ENCODE measurements at places on chromosomes 5 and 9.

DNA sequence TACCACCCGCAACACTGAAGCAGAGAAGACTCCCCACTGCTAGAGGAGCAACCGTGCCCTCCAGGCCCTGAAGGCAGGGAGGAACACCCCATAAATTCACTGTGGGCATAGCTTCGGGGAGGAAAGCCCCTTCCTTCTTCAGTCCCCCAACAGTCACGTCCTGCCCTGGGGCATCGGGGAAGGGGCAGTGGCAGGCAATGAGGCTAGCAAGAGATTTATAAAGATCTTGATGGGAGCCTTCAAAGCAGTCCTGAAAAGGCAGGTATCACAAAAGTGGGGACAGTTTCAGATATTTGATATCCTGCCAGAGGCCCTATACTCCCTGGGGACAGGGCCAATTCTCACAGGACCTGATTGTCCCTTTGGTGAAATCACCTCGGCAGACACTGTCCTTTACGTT lies 16.9 kb upstream of the TRIM14 start:
- no peak for DNase-seq

DNA sequence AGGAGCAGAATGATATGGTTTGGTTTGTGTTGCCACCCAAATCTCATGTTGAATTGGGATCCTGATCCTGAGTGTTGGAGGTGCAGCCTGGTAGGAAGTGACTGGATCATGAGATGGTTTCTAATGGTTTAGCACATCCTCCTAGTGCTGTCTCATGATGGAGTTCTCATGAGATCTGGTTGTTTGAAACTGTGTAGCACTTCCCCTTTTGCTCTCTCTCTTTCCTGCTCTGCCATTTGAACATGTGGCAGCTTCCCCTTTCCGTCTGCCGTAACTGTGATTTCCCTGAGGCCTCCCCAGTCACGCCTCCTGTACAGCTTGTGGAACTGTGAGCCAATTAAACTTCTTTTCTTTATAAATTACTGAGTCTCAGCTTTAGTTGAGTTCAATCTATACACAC lies 756.8 kb upstream of the CDH6 start:
- no peak for DNase-seq

DNA sequence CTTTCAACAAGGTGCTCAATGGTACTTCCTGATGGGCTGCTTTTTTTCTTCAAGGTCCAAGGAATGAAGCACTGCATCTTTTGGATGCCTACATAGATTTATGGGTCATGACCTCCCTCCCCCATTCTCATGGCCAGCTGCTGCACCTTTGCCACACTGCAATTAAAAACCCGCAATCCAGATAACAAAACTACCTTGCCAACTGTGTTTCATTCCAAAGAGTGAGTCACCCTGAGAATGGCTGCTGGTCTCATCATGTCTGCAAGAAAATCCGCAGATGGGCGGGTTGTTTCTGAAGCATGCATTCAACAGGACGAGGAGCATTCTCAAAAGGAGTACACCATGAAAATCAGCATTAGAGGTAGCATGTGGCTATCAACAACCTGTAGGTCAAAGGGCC lies 139.8 kb downstream of the ELAVL2 start:
- no peak for DNase-seq

DNA sequence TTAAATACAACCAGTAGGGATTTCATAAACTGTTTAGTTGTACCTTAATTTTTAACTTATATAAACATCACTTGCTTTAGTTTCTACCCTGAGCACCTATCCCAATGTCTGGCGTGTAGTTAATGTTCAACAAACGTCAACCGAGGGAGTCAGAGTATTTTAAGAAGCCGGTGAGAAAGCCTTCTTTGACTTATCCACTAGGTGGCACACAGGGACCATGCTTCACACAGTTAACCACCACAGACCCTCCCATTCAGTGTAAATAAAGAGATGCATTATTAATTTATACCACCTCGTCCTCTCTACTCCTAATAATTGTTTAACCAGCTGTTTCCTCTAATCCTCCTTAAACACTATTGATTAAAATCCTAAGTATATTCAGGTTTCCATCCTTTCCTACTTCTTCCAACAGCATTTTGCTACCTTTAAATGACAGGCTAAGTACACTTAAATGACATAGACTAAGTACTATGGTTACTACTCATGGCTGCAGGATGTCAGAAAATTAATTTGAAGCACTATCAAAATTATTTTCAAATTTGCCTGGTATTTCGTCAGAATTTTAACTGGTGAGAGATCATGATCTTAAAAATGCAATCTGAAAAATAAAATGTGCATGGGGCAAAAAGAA lies 2.3 kb downstream of the HAPLN1 start:
- no peak for DNase-seq

DNA sequence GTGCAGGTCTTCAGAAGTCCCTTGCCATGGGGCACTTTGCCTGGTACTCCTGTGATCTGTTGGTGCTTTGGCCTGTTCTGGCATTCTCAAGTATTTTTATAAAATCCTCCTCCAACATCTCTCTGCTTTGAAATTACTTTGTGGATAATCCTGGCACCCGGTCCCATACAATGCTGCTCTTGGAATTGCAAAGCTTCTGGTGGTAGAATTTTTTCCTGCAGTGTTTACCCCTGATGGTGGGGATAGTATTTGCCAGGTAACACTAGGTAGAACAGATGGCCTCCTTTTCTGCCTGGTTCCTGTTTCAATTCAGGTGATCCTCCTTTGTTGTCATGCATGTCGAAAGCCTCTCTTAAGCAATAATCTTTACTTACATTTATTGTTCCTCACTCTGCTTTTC lies 109.8 kb upstream of the ATP10B start:
- no peak for DNase-seq

GRCh38 chr5:113205807-113206206 lies 229.0 kb downstream of the TSSK1B start:
- no peak for DNase-seq

- DNase-seq = no peak
Observed at GRCh38 chr9:87714819-87715218, 11.1 kb upstream of the CTSL start.

DNA sequence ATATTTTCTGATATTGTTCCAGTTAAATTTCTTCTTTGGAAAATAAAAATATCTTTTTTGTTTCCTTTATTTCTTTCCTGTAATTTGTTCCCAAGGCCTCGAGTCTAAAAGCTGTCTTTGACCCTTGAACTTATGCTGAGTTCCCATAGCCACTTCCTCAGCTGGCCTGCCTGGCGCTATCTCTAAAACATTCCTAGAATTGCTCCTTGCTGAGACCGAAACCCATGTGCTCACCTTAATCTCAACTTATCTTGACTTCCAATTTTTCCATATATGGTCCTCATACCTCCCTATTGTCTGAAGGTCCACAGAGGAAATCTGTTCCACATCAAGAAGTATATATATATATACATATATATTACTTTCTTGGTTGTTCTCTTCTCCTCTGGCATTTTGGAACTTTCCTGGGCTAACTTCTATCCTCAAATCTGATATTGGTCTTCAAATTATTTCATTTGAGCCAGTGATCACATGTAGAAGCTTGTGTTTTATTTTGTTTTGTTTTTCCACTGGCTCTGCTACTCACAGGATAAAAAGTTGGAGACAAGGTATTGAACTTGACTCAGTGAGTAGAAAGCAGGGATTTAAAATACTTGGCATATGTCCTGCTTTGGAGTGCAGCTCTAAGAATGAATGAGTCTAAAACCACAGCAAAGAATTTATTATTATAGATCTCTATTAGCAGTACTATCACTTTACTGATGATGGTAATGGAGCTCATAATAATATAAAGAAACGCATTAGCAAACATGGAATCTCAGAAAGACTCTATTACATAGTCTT lies 45.2 kb downstream of the ENC1 start:
- no peak for DNase-seq

- no peak for DNase-seq
Observed at GRCh38 chr5:88761939-88762338, 121.0 kb downstream of the MEF2C start.

GRCh38 chr9:104209387-104209786 lies 115.3 kb downstream of the SMC2 start:
- no peak for DNase-seq

- no peak for DNase-seq
Observed at GRCh38 chr9:127390248-127390545, 6.8 kb upstream of the SLC2A8 start.

- no peak for DNase-seq
Observed at GRCh38 chr5:140073296-140073695, 30.2 kb upstream of the NRG2 start.

DNA sequence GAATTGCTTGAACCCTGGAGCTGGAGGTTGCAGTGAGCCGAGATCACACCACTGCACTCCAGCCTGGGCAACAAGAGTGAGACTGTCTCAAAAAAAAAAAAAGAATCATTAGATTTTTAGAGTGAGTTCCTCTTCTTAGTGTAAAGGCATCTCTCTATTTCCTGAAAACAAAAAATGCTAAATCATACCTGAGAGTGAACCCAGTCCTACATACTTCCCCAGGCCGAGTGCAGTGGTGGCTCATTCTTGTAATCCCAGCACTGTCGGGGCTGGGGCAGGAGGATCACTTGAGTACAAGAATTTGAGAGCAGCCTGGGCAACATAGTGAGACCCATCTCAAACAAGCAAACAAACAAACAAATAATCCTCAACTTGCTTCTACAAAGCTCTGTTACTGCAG lies 38.2 kb upstream of the LPAR1 start:
- no peak for DNase-seq

DNA sequence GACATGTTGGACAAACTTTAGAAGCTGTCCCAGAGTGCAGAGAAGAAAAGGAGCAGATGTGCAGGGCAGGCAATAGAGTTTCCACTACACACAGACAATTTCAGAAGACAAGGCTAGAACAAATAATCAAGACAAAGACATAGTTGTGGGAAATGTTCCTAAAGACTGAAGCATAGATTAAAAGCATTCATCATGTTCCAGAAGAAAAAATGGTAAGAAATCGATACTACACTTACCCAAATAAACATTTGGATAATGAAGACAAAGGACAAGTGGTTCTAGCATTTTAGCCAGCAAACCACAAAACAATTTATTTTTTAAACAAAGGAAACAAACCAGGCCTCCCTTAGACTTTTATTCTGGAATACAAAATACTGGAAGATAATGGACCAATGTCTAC lies 97.9 kb downstream of the FSTL4 start:
- DNase-seq = no peak

DNA sequence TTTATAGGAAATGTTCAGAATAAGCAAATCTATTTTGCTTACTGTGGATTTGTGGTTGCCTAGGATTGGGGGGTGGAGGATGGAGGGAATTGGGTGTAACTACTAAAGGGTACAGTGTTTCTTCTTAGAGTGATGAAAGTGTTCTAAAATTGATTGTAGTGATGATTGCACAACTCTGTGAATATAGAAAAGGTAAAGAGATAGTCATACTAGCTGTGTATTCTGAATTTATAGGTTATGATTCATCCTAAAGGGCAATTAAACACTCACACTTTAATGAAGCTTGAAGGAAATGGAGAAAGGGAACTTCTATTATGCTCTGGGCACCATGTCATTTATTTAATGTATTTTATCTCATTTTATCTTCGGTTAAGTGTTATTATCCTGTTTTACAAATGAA lies 9.9 kb downstream of the TXNDC8 start:
- no peak for DNase-seq

DNA sequence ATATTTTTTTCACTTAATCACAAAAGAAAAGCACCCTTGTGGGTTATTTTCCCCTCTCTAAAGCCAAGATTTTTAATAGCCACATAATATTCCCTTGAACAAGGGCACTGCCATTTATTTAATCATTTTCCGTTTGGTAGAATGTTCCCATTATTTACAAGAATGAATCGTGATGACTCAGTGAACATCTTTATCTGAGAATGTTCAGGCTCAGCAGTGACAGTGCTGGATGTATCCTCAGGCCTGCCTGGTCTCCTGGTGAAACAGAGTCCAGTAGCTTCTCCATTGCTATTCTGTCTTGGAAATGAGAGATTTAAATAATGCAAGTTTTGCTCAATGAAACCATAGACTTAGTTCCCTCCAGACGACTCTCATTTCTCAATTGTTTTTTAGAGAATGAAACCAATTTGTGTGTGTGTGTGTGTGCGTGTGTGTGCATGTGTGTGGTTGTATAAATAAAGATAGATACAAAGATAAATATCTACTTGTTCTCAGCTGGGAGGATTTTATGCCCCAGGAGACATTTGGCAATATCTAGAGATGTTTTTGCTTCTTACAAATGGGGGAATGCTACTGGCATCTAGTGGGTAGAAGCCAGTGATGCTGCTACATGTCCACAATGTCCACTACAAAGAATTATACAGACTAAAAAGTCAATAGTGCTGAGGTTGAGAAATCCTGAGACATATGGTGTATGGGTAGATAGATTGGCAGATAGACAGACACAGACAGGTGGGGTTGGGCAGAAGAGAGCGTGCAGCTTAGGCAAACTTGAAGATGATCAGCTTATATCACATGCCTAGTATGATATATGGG lies 55.0 kb downstream of the PAPPA start:
- no peak for DNase-seq

- no peak for DNase-seq
Observed at GRCh38 chr9:99866398-99866797, 40.1 kb upstream of the STX17 start.

- DNase-seq = no peak
Observed at GRCh38 chr5:24365406-24365805, 279.4 kb downstream of the CDH10 start.

DNA sequence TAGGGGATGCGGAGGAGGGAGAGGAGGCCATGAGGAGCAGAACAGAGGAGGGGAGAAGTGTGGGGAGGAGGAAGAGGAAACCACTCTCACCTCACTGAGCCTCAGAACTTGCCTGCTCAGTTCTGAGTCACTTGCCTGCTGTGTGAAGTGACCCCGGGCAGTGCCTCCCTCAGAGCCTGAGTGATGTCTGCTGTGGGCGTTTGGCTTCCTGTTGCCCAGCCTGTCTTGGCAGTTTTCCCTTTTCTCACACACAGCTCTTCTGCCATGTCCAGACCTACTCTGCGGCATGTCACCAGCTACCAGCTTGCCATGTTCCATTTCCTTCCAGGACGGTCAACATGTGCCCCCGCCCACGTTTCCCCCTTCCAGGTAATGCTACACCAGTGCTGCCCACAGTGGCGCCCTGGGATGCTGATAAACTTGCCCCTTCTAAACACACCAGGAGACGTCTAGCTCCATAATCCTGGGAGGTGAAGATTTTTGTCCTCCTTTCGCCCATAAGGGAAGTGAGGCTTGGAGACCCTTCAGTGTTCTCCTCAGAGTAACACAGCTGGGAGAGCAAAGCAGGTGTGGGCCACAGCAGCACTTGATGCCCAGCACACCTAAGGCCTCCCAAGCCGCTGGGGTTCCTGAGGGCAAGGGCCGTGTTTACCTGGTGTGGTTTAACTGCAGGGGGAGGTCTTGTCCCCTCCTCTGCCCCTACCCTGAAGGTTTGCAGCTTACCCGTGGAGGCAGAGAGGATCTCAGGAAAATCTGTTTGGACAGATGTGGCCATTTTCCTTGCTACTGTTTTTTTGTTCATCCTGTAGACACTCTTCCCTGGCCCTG lies 63.8 kb upstream of the RNF130 start:
- DNase-seq = no peak

DNA sequence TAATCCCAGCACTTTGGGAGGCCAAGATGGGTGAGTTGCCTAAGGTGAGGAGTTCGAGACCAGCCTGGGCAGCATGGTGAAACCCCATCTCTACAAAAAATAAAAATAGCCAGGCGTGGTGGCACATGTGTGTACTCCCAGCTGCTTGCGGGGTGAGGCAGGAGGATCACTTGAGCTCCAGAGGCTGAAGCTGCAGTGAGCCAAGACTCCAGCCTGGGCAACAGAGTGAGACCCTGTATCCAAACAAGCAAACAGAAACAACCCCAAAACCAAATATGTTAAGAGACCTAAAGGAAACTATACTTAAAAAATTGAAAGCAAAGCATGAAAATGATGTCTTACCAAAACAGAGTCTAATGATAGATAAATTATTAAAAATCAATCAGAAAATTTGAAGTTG lies 12.4 kb downstream of the HNRNPAB start:
- DNase-seq = no peak

- no peak for DNase-seq
Observed at GRCh38 chr9:37342895-37343294, 79.6 kb upstream of the GRHPR start.

Data from activated CD4-positive, alpha-beta T cell treated with anti-CD3 and anti-CD28 coated beads, Interleukin-2, amount 50 U/mL, for 24 hours (primary cell).